ENCODE measurements at places on chromosomes 2 and 18.

DNA sequence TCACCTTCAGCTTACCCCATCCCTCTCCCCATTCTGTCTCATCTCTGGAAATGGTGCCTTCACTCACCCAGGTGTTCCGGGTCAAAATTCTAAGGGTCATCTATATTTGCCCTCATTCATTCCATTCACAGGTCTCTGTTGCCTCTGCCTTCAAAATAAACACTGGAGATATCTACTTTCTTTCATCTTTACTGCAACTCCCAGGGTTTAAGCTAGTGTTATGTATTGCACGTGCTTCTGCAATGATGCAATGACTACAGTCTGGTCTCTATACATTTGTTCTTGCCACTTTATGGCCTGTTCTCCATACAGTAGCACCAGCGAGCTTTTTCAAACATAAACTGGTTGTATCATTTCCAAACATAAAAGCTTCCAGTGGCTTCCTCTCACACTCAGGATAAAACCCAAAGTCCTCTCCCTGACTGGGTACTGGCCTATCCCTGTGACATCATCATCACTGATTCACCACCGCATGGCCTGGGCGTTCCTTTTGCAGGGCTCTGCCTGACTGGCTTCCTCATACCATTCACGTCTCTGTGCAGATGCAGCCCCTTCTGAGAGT, 14.3 kb downstream of the DSG2 start:
- peak; percentile 60 for DNase-seq

DNA sequence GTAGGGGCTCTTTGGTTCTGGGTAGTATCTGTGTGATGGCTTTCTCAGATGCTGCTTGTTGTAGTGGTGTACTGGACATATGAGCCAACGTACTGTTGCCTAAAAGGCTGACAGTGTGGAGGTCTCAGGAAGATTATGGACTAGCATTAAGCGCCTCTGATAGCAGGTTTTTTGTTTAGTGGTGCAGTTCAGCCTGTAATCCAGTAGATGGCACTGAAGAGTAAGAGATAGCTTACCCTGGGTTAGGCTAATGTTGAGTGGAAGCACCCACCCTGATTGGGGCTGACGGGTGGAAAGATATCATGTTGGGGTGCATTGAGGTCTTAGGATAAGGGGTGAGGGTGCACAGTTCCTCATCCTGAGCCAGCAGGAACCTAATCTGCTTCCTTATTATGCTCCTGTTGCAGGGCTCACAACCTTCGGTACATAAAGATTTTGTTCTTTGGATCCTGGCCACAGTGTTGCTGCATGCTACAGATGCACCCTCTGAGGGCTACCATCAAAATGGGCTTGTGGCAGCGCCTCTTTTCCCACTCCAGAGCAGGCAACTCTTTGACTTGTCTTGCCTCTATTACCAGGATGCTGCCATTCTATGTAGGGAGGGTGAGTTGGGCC, 79.6 kb downstream of the MSTN start:
- DNase-seq, result no peak

DNA sequence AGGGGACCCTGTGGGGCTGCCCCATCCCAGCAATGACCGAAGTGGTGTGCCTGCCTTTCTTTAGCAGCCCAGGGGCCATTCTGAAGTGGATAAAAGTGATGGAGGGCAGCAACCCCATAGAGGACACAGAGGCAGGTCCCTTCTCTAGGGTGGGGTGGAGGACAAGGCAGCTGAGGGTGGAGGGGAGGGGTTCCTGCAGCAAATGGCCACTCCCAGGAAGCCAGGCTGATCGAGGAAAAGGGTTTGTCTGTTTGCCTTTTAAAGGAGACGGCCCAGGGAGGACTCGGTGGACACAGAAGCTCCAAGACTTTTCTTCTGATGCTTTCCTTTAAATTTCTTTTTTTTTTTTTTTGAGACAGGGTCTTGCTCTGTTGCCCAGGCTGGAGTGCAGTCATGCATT, 272.8 kb downstream of the TWIST2 start:
- no peak for DNase-seq

- DNase-seq, result no peak
Observed at GRCh38 chr18:79529991-79530390, 134.3 kb downstream of the NFATC1 start.

DNA sequence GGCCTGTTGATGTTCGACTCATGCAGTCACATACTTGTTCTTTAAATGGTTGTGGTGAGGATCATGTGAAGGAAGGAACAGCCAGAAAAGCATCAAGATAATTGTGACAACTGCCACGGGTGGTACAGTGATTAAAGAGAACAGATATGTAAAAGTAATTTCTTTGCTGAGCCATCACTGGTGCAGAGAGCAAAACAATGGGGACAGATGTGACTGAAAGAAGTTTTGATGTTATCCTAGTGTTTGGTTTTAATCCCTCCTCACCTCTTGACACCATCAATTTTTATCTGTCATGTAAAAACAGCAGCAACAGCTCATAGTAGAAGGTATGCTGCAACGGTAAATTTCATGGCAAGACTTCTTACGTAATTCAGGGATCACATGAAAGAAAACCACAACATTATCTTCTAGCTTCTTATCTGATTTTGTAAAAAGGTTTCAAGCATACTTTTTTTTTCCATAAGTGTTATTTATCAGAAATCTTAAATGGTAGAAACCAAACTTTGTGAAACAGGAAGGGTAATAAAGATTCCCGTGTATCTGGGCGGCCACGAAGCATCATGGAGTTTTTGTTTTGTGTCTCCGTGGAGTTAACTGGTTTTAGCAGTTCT, 65.2 kb downstream of the PLCL1 start:
- no peak for DNase-seq
